T-cell (primary cell): ENCODE measurements at places on chromosomes 16 and 17.

DNA sequence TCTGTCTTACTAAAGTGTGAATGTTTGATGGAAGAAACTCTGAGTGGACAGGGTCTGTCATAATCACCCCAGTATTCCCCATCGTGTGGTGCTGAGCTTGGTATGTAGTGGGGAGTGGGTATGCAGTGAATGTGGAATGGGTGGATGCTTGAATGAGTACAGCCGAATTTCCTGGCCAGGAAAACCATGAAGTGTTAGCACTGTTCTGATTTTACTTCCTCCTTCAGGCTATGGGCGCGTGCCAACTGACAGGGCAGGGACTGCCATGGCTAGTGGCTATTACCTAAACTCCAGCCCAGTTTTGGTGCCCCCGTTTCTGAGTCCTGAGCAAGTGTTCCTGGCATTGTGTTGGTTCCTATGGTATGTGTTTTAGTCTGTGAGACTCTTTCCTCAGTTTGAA lies 48.6 kb downstream of the PRKCA start:
- DNase-seq, result no peak
- no peak overlapping the region for H3K4me3 ChIP-seq
- no peak overlapping the region for H3K27ac ChIP-seq
- no peaks in the 10 kb centered on the region for H3K27me3 ChIP-seq
- no peaks in the 10 kb centered on the region for H3K36me3 ChIP-seq

- peaks cover 8% of the 10 kb centered on the region for H3K4me1 ChIP-seq
- no peak overlapping the region for H3K4me3 ChIP-seq
- H3K27me3 ChIP-seq, result peaks cover 80% of the 10 kb centered on the region
- H3K27ac ChIP-seq, result no peak overlapping the region
- no peak for DNase-seq
These were observed 6.3 kb upstream of the C1QTNF8 start for GRCh38 chr16:1102333-1102700.

DNA sequence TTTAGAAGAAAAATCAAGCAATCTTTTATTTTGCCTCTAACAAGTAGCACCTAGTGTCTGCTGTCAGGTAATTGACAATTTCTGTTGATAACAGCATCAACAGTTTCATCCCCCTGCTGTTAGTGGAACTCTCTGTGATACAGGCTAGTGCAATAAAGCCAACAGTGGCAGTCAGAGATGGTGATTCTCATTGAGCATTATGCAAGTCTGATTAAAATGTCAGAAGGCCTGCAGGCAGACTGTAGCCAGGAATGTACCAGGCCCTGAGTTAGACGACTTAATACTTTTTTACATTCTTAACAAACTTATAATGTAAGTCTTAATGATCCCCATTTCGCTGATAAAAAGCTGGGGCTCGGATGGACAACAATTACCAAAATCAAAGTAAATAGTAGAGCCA lies 14.6 kb downstream of the CYLD start:
- no peaks in the 10 kb centered on the region for H3K27me3 ChIP-seq
- no peak overlapping the region for H3K4me3 ChIP-seq
- no peak overlapping the region for H3K27ac ChIP-seq
- no peaks in the 10 kb centered on the region for H3K36me3 ChIP-seq
- no peak for DNase-seq

GRCh38 chr16:72620348-72620747 lies 427.6 kb downstream of the ZFHX3 start:
- H3K4me3 ChIP-seq, result no peak overlapping the region
- H3K36me3 ChIP-seq, result no peaks in the 10 kb centered on the region
- no peak overlapping the region for H3K27ac ChIP-seq
- no peak for DNase-seq

- H3K4me1 ChIP-seq, result peaks cover 3% of the 10 kb centered on the region
- no peaks in the 10 kb centered on the region for H3K36me3 ChIP-seq
- no peaks in the 10 kb centered on the region for H3K27me3 ChIP-seq
- no peak overlapping the region for H3K4me3 ChIP-seq
These were observed 100.5 kb downstream of the SMG6 start for GRCh38 chr17:2202996-2203575.

- no peak overlapping the region for H3K27ac ChIP-seq
- H3K27me3 ChIP-seq, result no peaks in the 10 kb centered on the region
- no peaks in the 10 kb centered on the region for H3K4me1 ChIP-seq
- no peak for DNase-seq
- no peaks in the 10 kb centered on the region for H3K36me3 ChIP-seq
- H3K4me3 ChIP-seq, result no peak overlapping the region
These were observed 33.8 kb downstream of the VWA3A start for GRCh38 chr16:22126037-22126558.
